Hindlimb muscle (tissue), 1 donor: ENCODE measurements at places on chromosomes 6 and 20. TPM values are rescaled to one million over a fixed set of nuclear protein-coding genes. Genes with fewer than 3 reads are reported as not detected.

VWA7 gene
- polyA plus RNA-seq, result 2.5 TPM

ZNF831 gene
- 0.31 TPM for polyA plus RNA-seq

DCDC2 gene
- polyA plus RNA-seq, result 0.08 TPM

ALDH8A1 gene
- polyA plus RNA-seq, result 1.1 TPM

TCP1 gene
- 197 TPM for polyA plus RNA-seq

DNAH8 gene
- 0.49 TPM for polyA plus RNA-seq

LHFPL5 gene
- not detected for polyA plus RNA-seq

MEP1A gene
- polyA plus RNA-seq, result not detected

MRPL18 gene
- polyA plus RNA-seq, result 69.6 TPM

CST1 gene
- polyA plus RNA-seq, result not detected

DNA sequence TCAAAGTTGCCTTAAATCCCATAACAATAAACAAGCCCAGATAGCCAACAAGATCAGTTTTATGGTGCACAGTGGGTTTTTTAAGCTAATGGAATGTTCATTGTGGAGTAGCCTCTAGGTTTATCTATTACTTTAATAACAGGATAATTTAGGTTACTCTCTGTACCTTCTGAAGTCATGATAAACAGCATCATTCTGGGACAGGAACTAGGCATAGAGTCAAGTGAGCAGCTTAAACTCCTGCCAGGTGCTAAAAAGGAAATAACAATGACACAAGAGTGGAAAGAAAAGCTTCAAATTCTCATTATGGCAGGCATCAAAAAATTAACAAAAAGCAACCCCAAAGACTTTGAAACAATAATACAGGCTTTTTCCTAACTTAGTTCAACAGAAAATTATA is 228.8 kb downstream of the HACE1 start:
- DNase-seq, result no peak

GRCh38 chr20:2261046-2261485 is 34.7 kb upstream of the TGM3 start:
- no peak for DNase-seq

- no peak for DNase-seq
Observed at GRCh38 chr20:57968120-57968519, 258.3 kb upstream of the PMEPA1 start.

- DNase-seq, result no peak
Observed at GRCh38 chr20:35039146-35039545, 53.5 kb downstream of the TRPC4AP start.

GRCh38 chr6:16476861-16477260 is 238.5 kb downstream of the GMPR start:
- no peak for DNase-seq

GRCh38 chr6:14241255-14242070 is 123.9 kb downstream of the CD83 start:
- DNase-seq, result no peak

- DNase-seq, result peak; percentile 71
Observed at GRCh38 chr6:135686784-135687301, 164.7 kb upstream of the PDE7B start.

DNA sequence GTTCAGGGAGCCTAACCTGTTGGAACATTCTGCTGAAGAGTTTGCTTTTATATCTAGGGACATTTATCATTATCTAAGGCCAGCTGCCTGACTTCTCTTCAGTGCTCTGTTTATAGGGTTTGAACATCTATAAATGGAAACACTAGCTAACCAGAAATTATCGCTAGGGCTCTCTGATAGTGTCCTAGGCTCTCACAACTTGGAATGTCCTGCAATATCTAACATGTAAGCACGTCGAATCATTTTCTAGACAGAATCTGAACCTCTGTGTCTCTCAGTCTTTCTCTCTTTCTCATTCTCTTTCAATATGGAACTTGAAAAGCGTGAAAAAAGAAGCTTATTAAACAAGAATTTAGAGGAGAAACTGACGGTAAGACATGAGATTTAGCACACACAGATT is 92.5 kb upstream of the MLIP start:
- no peak for DNase-seq

- no peak for DNase-seq
Observed at GRCh38 chr6:34205466-34205865, 31.2 kb upstream of the HMGA1 start.

GRCh38 chr6:13694562-13694961 is 17.1 kb downstream of the RANBP9 start:
- no peak for DNase-seq

DNA sequence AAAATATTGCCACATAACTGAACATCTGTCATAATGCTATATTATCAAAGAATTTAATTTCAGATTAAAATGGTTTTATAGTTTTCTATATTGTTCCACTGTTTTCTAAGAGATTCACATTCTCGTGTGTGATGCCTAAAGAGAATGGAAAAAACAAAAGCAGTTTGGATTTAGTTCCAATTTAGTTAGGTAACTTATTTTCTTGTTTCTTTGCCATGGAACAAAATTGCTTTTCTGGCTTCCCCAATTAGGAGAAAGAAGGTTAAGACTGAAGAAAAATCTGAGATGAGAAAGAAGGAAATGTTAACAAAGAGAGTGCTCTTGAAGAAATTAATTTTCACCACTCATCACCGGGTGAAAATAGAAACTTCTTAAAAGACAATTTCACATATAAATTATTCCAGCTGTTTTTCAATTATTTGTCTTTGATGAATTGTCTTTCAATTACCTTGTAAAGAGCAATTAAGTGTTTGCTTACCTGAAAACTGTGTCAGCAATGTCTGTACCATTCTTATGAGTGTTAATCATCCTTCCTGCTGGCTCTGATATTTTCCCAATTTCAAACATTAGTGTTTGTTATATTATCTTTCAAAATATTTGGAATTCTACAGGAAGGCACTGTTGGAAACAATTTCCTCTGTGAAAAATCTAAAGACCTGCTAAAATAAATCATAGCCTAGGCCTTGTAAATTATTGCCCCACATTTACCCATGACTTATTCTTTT is 19.5 kb downstream of the PHACTR2 start:
- no peak for DNase-seq

- DNase-seq, result no peak
Observed at GRCh38 chr6:83518816-83519480, 6.6 kb downstream of the PRSS35 start.

DNA sequence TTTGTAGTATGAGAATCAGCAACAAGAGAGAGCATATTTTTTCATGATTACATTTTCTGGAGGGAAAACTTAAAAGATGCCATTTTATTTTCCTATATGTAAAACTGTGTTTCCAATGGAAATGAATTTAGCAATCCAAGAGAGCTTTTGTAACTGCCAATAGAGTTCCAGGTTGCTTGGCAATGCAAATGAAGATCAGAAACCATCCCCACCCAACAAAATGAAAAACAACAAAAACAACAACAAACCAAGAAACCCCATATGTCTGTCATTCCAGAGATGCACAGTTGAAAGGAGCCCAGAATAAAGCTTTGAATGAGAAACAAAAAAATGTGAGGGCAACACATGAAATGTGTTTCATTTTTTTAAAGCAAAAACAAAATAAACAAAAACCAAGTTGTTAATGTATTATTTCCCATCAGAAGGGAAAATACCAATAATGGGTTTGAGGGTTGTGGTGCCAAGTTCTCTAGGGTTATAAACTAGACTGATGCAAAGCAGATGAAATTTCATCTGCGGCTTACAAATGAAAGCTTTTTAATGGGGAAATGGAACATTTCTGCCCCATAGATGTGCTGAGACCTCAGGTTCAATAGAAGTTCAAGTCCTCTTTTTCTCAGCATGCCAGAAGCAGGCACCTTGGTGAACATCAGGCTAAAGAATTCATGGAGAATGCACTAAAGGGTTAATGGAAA is 121.5 kb upstream of the MCHR2 start:
- DNase-seq, result no peak

GRCh38 chr6:111721753-111722154 is 116.1 kb upstream of the TRAF3IP2 start:
- DNase-seq, result no peak

- no peak for DNase-seq
Observed at GRCh38 chr20:18191306-18191705, 53.6 kb downstream of the KAT14 start.

DNA sequence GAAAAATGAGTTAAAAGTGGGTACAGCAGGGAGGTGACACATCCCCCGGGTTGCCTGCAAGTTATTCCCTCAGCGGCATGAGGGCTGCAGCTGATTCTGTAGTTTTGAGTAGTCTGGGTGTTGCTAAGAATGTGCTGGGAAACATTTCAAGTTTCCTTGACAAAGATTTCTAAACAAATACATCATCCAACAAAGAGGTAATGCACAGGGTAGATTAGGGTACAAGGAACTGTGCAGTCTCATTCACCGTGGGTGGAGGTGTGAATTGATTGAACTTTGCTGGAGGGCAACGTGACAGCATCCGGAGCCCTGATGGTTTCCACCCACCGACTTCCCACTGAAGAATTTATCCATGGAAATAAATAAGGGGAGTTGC is 21.8 kb downstream of the CASS4 start:
- DNase-seq, result no peak

DNA sequence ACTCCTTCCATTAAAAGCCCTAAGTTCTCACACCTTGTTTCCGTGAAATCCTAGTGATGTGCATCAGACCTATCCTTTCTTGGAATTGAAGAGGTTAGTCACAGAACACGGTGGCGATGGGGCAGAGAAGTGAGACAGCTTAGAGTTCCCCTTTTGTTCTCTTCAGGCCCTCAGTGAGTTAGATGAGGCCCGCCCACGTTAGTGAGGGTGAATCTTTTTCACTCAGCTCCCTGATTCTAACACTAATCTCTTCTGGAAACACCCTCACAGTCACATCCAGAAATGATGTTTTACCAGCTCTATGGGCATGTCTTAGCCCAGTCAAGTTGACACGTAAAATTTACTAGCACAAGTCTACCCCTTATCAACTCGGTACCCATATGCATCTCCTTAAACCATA is 172.7 kb upstream of the NOX3 start:
- DNase-seq, result no peak

DNA sequence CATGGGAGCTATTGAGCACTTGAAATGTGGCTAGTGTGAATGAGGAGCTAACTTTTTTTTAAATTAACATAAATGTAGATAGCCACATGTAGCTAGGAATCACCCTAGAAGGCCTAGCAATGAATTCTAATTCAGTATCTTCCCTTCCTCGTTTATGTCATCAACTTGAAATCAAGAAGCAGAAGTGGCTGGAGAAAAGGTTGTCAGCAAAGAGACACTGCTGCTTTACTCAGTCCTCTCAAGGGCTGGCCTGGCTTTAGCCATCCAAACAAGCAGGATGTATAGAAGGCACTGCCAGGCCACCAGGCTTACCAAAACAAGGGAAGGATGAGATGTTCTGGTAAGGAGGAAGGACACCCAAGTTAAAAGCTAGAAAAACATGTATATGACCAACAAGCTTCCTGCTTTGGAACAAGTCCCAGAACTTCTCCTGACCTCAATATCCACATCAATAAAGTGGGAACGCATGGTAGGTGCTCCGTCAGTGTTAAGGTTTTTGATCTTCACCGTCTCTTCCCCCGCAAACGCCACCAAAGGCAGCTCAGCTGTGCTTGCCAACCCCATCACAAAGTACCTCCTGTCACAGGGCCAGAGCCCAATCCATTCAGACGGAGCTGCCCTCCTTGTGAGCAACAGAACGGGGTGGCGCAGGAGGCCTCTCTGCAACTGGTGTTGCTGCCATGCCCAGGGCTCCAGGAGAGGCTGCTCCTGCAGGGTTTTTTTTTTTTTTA is 235.8 kb upstream of the RIN2 start:
- no peak for DNase-seq

- peak; percentile 68 for DNase-seq
Observed at GRCh38 chr6:3356056-3356823, 97.5 kb downstream of the PSMG4 start.

DNA sequence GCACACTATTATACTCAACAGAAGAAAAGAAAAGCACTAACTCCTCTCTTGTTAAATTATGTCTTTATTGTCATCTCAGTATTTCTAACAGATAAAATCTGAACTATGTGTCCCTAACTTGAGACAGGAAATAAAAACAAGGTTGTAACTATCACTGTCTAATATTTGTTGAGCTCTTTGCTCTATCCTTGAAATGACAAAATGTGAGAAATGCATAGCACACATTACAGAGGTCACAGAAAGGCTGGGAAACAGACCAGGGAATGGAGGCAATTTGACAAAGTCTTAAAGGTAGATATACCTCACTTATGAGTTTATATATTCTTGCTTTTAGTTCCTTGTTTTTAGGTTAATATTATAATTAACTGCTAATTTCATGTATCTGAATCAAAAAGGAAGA is 102.4 kb upstream of the MAP7 start:
- DNase-seq, result no peak

- DNase-seq, result no peak
Observed at GRCh38 chr6:4756247-4756646, 20.0 kb upstream of the CDYL start.
